ENCODE measurements at places on chromosomes 4 and X. TPM values are rescaled to one million over a fixed set of nuclear protein-coding genes. Genes with fewer than 3 reads are reported as not detected.

Gene FGF13
- not detected for total RNA-seq

Gene SLC7A11
- 6.4 TPM for total RNA-seq

Gene TMPRSS11F
- total RNA-seq: not detected

Gene TMEM35A
- total RNA-seq: not detected

DNA sequence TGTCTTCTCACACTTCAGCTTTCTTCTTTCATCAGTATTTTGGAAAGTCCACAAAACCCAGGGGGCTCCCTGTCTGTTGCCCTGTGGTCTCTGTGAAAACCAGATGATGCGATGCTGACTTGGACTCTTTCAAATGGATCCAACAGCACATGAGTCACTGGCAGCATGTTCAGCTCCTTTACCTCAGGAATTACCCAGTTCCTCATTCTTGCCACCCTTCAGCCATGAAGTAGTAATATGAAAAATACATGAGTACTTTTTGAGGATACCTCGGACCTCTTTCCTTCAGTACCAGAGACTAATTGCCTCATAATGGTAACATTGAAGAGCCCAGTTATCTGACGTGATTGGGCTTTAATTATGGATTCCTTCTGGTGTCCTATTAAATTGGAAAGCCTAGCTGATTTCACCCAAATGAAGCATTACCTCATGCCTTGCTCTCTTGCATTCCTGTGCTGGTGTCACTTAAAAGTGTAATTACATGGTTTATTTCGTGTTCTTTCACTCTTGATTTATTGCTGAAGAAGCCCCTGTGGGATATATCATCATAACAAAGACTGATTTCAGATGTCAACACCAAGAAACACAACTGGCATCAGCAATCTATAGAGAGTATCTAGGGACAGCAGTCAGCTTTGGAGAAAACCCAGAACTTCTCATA lies 63.4 kb downstream of the NFKB1 start:
- DNase-seq: no peak

GRCh38 chr4:117996891-117997290 lies 37.4 kb upstream of the NDST3 start:
- no peak for DNase-seq

DNA sequence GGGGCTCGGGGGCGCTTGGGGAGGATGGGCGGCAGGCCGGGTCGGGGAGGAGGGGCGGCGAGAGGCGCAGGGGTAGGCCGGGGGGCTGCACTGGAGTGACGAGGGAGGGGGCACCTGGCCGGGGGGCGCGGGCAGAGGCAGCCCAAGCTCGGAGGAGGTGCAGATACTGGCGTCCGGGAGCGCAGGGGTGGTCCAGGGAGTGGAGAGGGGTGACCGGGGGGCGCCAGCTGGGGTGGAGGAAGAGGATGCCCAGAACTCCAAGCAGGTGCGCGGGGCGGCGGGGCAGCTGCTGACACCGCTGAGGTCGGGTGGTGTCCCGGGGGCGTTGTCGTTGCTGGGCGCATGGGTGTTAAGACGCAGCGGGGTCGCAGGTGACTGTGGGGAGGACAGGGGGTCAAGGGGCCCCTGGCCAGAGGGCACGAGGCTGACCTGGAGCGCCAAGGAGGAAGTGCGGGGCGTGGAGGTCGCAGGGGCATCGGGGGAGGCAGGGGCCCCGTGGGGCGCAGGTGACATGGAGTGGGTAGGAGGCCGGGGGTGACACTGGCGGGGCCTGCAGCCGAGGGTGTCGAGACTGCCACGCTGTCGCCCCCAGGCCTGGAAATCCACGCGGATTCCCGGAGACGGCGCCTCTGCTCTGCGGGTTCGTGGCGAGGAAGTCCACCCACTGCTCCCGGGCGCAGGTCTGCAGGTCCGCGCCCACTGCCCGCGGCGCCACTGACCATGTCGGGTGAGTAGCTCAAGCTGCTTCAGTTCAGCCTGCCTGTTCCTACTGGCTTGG lies 928 bp downstream of the GYG2 start:
- no peak for DNase-seq

Gene BCORL1
- total RNA-seq: 67.4 TPM

- DNase-seq: no peak
Measured at GRCh38 chrX:150161193-150161592, 201.9 kb upstream of the MAMLD1 start.

Gene SMARCA1
- 130 TPM for total RNA-seq

Gene PRR32
- not detected for total RNA-seq

DNA sequence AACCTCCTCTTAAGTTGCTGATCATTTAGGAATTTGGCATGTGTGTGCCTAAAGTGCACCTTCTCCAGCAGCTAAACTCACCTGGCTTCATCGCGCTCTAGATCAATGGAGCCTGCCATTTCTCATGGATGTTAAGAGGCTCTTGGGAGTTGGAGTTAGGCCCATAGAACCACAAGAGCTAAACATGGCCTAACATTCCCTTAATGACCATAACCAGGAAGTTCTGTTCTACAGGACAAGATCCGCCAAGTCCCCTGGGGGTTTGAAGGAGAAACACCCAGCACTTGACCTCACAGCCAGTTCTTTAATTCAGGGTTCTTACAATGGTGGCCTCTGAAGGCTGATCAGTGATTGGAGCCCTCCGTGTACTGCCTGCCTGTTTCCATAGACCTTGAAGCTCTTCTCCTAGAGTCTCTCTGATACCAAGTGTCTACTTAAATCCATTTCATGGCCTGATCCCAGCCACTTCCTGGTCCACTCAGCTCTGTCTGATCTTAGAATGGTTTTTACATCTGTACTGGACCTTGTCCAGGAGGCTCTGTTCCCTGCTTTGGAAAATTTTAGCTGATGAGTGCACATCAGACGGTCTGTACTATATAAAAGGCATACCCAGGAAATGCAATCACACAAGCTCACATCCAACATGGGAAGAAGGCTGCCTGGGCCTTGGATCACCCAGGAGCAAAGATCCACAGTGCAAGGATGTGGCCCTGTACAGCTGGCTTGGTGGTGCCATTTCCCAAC lies 45.1 kb downstream of the RPS3A start:
- DNase-seq: no peak

DNA sequence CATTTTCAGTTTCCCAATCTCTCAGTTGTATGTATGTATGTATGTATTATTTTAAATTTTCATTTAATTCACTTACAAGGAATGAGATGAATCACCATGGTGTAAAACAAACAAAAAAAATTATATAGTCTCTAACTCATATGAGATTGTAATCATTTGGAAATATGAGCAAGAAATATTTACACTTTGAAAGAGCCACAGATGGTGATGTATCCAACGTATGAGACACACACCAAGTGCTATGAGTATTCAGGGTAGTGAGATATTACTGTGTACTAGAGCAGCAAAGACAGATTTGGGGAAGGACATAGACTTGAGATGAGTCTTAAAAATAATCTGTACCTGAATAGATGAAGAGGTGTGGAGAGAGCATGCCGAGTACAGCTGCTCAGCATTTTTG lies 1154.4 kb downstream of the RAPGEF2 start:
- no peak for DNase-seq

Gene ARL9
- 0.41 TPM for total RNA-seq

Gene RBBP7
- 95.8 TPM for total RNA-seq

DNA sequence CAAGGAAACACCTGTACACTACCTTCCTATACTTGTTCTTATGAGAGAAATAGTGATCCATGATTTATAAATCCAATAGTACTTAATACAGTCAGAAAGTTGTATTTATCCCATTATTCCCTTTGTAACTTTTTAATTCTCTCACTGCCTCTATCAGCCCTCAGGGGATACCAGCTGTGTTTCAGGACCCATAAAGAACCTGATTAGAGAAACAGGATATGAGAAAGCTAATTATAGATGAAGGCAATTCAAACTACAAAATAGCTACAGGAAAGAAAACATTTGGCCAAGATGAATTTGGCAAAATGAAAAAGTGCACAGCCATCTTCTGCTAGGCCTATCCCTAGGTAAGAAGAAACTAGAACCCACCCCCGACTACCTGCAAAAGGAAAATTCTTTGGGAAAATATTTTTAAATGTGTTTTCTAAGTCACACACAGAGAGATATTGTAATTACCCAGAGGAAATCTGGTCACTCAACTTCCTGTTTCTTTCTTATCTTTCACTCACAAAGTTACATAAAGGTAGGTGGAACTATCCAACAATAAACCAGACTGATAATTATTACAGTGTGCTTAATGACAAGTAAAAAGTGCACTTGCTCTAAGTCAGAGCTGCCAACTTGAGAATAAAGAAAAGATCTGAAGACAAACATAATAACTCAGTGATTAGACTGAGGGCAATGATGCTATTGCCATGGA lies 836.5 kb upstream of the HTR2C start:
- no peak for DNase-seq

GRCh38 chrX:19723427-19723826 lies 164.0 kb downstream of the SH3KBP1 start:
- DNase-seq: no peak

- DNase-seq: no peak
Measured at GRCh38 chr4:17241835-17242234, 270.1 kb downstream of the QDPR start.

DNA sequence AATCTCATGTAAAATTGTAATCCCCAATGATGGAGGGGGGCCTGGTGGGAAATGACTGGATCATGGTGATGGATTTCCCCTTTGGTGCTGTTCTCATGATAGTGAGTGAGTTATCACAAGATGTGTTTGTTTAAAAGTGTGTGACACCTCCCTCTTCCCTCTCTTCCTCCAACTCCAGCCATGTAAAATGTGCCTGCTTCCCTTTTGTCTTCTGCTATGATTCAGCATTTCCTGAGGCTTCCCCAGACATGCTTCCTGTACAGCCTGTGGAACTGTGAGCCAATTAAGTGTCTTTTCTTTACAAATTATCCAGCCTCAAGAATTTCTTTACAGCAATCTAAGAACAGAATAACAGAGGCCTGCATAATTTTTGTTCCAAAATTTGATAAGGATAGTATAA lies 85.2 kb downstream of the ANAPC10 start:
- no peak for DNase-seq

GRCh38 chr4:75727073-75727472 lies 2.7 kb downstream of the USO1 start:
- no peak for DNase-seq

DNA sequence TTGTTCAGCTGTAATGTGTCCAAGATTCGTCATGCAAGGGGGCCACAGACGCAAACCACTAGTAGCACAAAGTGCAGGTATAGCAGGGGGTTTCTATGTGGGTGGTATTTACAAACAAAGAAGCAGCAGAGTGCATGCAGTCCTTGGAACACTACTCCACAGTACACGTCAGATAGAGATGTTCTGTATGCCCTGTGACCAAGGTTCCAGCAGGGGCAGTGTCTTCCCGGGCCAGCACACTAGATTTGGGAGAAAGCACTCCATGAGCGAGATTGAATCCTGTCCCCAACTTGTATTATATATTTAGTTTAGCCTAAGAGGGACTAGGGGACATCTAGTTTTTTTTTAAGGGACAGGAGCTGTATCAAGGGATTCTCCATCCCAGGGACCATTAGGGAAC lies 54.4 kb upstream of the ESX1 start:
- DNase-seq: no peak

Gene BEX4
- total RNA-seq: 1.1 TPM

DNA sequence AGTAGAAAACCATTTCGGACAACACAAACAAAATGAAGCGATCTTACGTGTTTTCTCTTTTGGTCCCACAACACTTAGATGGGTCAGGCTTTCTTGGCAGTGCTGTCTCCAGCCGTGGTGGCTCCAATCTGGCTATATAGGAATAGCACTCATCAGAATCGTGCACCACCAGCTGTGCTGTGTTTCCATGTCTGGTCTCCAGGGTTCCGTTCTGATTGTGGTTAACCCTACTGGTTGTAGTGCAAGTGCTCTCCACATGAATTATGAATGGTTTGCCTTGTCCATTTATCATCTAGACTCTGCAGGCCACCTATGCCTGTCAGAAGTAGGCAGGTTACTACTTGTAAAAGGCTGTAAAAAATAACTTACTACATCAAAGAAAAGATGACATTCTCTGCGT lies 536.3 kb downstream of the IQCM start:
- DNase-seq: no peak

DNA sequence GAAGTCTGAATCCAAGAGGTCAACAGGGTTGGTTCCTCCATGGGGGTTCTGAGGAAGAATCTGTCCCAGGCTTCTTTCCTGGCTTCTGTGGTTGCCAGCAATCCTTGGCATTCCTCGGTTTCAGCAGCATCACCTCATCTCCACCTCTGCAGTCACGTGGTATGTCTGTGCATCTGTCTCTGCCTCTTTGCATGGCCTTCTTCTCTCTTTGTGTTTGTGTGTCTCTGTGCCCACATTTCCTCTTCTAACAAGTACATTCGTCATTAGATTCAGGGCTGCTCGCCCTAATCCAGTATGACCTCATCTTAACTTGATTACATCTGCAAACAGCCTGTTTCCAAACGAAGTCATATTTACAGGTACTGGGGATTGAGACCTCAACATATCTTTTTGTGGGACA lies 114.0 kb downstream of the BCOR start:
- no peak for DNase-seq
